ENCODE measurements at places on chromosomes 3 and 15.

GRCh38 chr15:41811432-41812195 lies 16.3 kb upstream of the JMJD7 start:
- DNase-seq, result peak; percentile 79

DNA sequence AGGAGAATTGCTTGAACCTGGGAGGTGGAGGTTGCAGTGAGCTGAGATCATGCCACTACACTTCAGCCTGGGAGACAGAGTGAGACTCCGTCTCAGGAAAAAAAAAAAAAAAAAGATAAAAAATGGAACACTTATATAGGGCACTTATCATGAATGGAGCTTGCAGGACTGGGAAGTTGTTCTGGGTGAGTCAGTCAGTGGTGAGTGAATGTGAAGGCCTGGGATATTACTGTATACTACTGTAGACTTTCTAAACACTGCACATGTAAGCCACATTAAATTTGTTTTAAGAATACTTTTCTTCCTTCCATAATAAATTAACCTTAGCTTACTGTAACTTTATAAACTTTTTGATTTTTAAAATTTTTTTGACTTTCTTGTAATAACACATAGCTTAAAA lies 59.8 kb downstream of the SFMBT1 start:
- DNase-seq, result no peak

- no peak for DNase-seq
Observed at GRCh38 chr15:82135638-82136037, 89.8 kb upstream of the MEX3B start.

GRCh38 chr15:99241752-99242151 lies 7.6 kb downstream of the TTC23 start:
- no peak for DNase-seq

- no peak for DNase-seq
Observed at GRCh38 chr3:117059067-117059955, 349.7 kb downstream of the TUSC7 start.

DNA sequence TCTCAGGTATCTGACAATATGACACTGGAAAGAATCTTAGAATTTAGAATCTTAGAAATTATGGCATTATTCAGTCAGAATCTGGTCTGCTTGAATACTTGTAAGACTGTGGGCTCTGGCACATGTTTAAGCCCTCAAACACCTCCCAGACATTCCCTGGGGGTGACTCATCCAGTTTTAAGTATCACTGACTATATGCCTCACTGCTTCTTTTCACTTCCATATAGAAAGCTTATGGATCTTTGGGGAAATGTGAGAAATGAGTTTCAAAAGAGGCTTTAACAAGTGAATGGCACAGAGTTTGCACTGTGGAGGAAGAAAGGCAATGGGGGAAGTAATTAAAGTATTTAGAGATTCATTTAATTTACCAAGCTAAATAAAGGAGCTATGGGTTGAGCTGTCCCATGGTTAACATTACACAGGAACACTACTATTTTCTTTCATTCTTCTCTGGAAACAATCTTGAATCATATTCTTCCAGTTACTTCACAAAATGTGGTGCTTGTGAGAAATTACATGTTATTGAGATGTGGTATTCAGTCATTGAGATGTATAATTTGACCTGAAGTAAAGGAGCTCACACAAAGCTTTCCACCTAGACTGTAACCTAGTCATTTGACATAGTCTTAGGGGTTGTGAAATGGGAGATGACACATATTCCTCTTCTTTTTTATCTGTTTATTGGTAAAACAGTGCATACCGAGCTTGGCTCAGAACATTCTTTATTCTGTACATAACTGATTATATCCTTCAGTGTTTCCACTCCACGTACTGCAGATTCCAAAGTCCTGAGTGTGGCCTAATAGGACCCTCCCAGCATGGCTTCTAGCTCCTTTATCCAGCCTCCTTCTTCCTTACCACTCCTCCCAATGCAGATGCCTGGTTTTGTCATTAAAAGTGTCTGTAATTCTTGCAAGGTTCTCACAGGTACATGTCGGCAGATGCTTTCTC lies 544.6 kb upstream of the NECTIN3 start:
- no peak for DNase-seq

DNA sequence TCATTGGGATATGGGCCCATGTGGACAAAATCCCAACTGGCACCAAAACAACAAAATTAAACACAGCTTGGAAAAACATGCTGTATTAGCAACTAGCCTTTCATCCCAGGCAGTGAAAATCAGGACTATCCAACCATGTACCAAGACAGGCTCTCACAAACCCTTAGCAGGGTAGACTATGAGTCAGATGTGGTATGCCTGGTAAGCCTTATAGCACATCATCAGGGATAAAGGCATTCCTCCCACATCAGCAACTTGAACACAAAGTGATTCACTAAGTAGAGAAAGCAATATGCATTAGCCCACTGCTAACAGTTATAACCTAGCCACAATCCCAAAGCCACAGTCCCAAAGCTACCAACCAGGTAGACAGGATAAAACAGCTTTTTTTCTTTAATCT lies 8.0 kb downstream of the CEP152 start:
- DNase-seq, result no peak

DNA sequence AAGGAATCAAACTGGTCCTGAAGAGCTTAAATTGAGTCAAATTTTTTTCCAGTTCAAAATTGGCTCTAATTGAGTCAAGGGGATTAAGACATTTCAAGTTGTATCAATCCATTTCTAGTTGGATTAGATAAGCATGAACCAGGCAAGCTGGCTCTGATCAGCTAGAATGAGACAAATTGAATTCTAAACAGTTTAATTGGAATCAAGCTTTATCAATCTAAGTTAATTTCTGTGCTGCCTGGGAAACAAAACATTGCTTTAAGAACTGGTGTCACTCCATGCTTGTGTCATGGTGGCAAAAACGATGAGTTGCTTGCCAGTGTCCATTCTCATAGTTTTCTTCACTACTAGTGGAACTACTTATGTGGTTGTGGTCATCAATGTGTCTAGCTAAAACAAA lies 116.8 kb downstream of the TGFBR2 start:
- no peak for DNase-seq

DNA sequence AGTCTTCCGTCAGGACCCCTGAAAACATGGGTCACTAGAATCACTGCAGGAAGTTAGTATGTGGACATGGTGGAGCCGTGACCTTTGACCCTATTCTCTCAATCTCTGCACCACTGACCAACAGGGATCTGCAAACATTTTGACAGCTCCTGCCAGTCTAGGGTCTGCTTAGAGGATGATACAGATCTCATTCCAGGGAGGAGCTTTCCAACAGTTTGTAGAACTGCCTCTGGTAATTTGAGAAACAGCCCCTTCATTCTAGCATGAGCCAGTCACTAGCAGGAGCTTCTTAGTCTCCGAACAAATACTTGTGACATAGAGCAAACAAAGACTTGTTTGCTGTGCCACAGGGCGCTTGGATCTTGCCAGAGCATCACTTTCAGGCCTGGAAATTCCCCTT lies 270.3 kb upstream of the CFAP20DC start:
- DNase-seq, result peak; percentile 15

DNA sequence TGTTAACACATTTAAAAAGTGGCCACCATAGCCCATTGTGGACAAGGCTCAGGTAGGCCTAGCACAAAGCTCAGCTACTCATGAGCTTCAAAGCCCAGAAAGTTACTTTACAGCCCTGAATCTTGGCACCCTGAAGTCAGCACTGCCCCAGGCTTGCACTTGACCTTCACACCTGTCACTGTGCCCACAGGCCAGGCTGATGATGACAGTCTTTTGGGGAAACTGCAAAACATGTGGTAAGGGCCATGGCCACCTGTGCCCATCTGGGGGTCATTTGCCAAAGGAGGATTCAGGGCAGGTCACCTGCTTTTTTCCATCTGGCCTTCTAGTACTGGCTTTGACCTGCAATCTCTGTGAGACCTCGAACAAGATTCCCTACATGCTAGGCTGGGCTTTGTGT lies 11.0 kb downstream of the CHDH start:
- no peak for DNase-seq

DNA sequence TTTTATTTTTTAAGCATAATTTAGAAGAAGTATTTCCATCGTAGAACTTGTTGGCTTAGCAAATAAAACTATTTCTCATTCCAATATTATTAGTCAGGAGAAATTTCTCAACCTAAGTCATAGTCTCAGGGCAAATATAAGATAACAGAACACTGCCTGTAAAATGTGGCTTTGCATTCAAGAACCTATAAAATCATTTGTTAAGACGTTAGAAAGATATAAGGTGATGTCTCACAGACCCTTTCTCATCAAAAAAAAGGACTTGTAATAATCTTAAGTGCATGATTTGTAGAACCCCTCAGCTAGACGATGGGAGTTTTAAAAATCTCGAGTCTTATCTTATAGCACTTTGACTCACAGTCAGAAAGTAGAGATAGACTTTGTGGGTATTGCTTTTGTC lies 314.7 kb upstream of the CFAP20DC start:
- DNase-seq, result no peak

- DNase-seq, result no peak
Observed at GRCh38 chr15:56390739-56391267, 25.6 kb downstream of the TEX9 start.

- no peak for DNase-seq
Observed at GRCh38 chr15:46461416-46461815, 826.6 kb downstream of the SQOR start.

DNA sequence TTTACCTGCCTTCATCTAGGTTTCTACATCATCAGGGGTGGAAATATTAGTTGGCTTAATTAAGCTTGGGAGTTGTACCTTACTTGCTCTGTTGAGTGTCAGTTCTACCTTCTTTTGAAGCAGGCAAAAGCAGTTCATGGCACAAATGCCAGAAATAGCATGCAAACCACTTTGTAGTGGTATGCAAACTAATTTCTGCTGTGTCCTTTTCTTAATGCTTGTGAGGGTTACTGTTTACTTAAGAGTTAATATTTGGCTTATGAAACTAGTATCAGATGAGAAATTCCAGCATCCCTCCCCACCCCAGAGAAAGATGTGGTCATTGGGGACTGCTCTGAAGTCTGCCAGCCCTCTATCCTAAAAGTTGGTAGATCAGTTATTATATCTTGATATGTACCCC lies 7.1 kb downstream of the ATP2C1 start:
- DNase-seq, result no peak

GRCh38 chr3:53794597-53794996 lies 51.6 kb downstream of the CHDH start:
- DNase-seq, result no peak

GRCh38 chr15:54550954-54551353 lies 572.7 kb downstream of the UNC13C start:
- DNase-seq, result no peak

- DNase-seq, result no peak
Observed at GRCh38 chr3:111794711-111795110, 64.4 kb upstream of the PHLDB2 start.

GRCh38 chr3:40828741-40829415 lies 304.1 kb downstream of the ZNF621 start:
- no peak for DNase-seq

GRCh38 chr3:185558395-185558794 lies 6.0 kb upstream of the LIPH start:
- DNase-seq, result peak; percentile 19

DNA sequence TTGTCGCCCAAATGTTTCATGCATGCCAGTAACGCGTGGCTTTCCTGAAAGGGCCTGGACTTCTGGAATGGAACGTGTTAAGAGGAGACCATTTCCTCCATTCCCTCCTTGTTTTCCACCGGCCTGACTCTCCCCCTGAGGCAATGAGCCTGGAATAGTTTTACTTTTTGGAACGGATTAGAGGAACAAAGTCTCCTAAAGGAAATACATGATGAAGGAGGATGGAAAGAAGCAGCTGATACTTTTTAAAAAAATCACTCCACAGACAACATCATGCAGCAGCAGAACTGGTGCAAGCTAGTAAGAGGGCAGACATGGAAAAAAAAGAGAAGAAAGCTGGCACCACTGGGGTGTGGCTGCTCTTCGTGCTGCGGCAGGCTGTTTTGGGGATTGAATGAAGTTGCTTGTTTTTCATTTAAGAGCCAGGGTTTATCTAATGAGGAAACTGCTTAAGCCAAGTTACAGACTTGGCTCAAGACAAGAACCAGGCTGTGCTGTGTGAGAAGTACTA lies 3.6 kb upstream of the KBTBD12 start:
- no peak for DNase-seq

DNA sequence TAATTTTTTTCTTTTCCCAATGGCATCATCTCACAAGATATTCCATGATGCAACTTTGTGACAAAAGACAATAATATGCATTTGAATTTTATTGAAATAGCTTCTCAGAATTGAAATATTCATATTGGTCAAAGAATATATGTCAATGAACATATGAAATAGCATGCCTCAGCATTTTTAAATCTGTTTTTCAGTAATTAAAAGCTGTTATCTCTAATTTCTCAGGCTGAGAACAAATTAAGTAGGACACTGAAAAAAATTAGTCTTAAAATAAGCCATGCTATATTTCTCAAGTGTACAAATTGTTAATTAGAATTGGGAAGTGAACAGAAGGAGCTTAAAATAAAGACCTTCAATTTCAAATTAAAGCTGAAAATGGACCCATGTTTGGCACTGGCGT lies 570.1 kb downstream of the MFSD1 start:
- no peak for DNase-seq

DNA sequence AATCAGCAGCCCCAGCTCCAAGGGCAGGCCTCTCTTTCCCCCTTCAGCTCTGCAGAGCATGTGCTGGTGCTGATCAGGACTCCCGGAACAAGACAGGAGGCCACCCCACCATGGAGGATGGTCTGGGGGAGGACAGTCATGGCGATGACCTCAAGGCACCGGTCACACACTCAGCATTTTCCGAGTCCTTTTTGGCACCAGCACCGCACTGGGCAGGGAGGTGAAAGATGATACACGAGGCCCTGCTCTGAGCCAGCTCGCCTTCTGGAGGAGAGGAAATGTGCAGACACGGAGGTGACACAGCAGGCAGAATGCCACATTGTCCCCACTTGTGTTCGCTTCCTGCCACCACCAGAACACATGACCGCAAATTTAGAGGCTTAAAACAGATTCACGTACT lies 61.8 kb upstream of the SEC61A1 start:
- DNase-seq, result no peak

DNA sequence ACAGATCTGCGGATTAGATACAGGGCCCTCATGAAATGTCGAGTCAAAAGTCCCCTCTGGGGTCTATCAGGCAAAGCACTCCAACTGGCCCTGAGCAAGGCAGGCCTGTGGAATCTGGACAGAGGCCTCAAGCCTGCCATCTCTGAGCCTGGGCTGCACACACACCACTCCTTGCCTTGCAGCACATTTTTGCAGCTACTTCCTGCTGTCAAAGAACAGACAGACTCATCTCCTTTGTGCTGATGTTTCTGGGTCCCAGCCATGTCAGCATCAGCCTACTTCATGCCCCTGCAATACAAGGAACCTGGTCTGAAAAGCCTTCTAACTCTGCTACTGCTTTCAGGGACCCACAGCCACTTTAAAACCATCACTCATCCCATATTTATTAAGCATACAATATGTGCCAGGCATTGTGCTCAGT lies 60.6 kb upstream of the IL12A start:
- DNase-seq, result no peak

DNA sequence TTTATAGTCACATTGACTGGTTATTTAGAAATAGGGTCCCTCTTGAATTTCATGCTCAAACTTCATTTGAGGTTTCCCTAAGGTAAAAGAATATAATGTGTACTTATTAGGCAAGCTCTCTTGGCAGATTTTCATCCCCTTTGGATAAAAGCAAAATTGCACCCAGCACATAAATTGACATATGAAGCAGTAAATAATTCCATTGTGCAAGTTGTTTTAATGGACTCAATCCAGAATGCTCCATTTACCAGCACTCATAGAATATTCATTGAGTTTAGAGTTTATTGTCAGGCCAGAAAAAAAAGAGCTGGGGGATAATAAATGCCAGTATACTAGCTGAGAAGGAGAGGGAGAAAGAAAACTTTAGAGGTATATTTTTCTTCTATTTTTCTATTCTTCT lies 136.8 kb downstream of the TPRG1 start:
- no peak for DNase-seq

All from HuH-7.5 (cell line).